ENCODE measurements at places on chromosomes 5 and 9.

- no peak for DNase-seq
Observed at GRCh38 chr5:76207120-76207519, 123.9 kb downstream of the SV2C start.

DNA sequence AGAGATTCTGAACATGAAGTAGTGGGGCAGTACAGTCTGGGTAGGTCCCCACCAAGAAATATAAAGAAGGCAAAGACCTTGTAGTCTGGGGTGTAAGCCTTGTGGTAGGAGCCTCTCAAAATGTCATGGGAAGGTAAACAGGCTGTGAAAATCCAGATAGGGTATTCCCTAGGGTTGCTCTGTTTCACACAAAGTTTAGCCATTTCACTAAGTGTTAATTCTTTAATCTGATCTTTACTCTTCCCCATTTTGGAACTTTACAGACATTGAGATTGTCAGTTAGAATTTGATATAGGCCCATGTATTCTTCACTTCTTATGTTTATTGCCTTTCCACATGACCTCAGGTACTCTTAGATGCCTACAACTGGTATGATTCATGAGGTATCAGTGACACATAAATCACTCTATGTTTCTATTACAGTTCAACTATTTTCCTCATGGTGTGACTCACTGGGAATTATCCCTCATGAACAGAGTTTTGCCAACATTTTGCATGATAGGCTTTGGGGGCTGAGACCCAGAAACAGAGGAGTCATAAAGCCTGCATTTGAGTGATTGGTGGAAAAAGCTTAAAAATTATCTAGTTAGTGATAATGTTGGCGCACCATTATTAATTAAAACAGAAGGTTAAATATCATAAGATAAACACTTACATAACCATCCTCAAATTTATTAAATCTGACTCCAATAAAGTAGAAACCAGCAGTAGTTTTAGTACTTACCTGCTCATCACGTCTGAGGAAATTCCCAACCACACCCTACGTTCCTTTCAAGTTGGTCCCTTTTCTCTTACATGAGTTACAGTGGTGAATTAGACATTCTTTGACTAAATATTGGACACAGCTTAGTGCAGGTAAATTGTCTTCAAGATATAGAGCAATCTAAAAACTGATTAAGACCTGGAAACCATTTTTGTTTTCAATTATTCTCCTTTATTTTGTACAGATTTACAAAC lies 399.8 kb upstream of the MEF2C start:
- peak; percentile 93 for DNase-seq

- DNase-seq: no peak
Observed at GRCh38 chr9:68970151-68970550, 43.8 kb downstream of the PRKACG start.

GRCh38 chr9:130183133-130183762 lies 11.0 kb downstream of the NCS1 start:
- DNase-seq: peak; percentile 95

DNA sequence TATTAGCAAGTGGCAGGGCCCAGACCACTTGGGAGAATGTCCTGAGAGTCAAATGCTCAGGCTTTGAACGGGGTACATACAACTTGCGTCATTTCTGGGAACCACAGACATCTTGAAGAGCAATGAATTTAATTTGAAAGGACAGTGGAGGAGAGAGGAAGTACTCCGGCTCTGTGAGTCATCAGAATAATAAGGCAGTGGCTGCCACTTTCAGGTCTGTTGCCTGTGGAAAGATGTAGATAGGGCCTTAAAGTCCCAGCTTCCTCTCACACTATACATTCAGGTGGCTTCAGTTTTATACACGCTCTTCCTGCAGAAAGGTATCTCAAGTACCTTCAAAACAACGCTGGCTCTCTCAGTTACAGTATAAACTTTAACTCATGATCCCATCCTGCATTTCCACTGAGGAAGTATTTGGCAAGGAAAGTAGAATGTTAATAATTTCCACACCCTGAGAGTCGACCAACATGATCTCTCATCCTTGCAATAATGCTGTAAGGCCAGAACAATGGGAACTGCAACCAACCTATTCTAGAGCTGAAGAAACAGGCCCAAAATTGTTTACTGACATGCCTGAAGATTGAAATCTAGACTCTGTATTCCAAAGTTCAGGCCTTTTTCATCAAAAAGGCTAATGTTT lies 6.8 kb upstream of the PRUNE2 start:
- DNase-seq: peak; percentile 88

GRCh38 chr9:2281031-2281802 lies 266.1 kb downstream of the SMARCA2 start:
- DNase-seq: peak; percentile 77

GRCh38 chr5:35771300-35771699 lies 85.4 kb upstream of the IL7R start:
- peak; percentile 86 for DNase-seq

- DNase-seq: no peak
Observed at GRCh38 chr5:56006094-56006493, 11.3 kb upstream of the IL6ST start.

GRCh38 chr5:1103093-1103492 lies 8.8 kb downstream of the SLC12A7 start:
- DNase-seq: no peak

- peak; percentile 21 for DNase-seq
Observed at GRCh38 chr5:107570805-107571531, 99.8 kb downstream of the EFNA5 start.

GRCh38 chr5:106906199-106906598 lies 764.5 kb downstream of the EFNA5 start:
- no peak for DNase-seq
